Tibial nerve (tissue), 4 donors: ENCODE measurements at places on chromosomes 3 and 15. TPM values are rescaled to one million over a fixed set of nuclear protein-coding genes. Genes with fewer than 3 reads are reported as not detected.

- no peak overlapping the region for H3K27ac ChIP-seq
- H3K36me3 ChIP-seq, result peaks cover 36% of the 10 kb centered on the region
- no peak for DNase-seq
- H3K4me3 ChIP-seq, result no peak overlapping the region
- H3K27me3 ChIP-seq, result no peaks in the 10 kb centered on the region
- peaks cover 30% of the 10 kb centered on the region for H3K4me1 ChIP-seq
These were observed 9.0 kb downstream of the MORF4L1 start for GRCh38 chr15:78881681-78882080.

DNA sequence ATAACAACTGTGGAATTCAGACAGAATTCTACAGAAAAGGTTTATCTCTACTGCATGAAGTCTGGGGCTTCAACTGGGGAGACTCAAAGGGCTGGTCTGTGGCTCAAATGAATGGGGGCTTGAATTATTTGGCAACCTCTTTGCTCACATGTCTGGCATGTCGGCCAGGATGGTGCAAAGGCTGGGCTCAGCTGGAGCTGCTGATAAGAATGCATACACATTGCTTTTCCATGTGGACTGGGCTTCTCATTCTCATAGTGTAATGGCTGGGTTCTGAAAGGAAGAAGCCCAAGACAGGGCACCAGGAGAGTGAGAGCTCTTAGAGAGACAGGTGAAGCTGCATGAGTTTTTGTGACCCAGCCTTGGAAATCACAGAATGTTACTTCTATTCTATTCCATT is 194.3 kb upstream of the SGO1 start:
- H3K27ac ChIP-seq, result no peak overlapping the region
- no peaks in the 10 kb centered on the region for H3K27me3 ChIP-seq
- no peak overlapping the region for H3K4me3 ChIP-seq
- H3K36me3 ChIP-seq, result no peaks in the 10 kb centered on the region

GRCh38 chr15:60611592-60612346 is 132.8 kb upstream of the ICE2 start:
- H3K4me3 ChIP-seq, result no peak overlapping the region
- H3K27ac ChIP-seq, result peak overlapping the region; percentile 22
- no peaks in the 10 kb centered on the region for H3K4me1 ChIP-seq
- H3K27me3 ChIP-seq, result no peaks in the 10 kb centered on the region

Gene RETNLB
- not detected for total RNA-seq

Gene CFAP92
- total RNA-seq, result 0.78 TPM
